ENCODE measurements at places on chromosomes 6 and 20.
A peak's percentile ranks its signal among the peaks of the same experiment; 100 is the strongest.

DNA sequence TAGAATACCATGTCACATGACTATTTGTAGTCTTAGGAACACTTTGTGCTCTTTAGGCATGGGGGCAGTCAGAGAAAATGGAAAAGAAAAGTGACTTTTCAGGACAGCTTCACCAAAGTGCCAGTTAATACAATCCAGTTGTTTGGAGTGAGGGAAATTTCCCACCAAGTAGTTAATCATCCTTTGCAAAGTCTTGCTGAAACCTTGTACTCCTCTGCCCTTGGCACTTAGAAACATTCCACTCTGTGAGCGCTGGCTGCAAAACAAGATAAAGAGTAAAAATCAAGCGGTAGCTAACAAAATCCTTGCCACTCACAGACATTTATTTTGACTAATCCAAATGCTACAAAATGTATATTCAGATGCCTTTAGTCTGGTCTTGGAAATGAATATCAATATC is 229.2 kb upstream of the HSF2 start:
- no peaks in the 10 kb centered on the region for H3K4me1 ChIP-seq
- no peaks in the 10 kb centered on the region for H3K36me3 ChIP-seq
- H3K27ac ChIP-seq: peak overlapping the region; percentile 15
- no peak for DNase-seq

DNA sequence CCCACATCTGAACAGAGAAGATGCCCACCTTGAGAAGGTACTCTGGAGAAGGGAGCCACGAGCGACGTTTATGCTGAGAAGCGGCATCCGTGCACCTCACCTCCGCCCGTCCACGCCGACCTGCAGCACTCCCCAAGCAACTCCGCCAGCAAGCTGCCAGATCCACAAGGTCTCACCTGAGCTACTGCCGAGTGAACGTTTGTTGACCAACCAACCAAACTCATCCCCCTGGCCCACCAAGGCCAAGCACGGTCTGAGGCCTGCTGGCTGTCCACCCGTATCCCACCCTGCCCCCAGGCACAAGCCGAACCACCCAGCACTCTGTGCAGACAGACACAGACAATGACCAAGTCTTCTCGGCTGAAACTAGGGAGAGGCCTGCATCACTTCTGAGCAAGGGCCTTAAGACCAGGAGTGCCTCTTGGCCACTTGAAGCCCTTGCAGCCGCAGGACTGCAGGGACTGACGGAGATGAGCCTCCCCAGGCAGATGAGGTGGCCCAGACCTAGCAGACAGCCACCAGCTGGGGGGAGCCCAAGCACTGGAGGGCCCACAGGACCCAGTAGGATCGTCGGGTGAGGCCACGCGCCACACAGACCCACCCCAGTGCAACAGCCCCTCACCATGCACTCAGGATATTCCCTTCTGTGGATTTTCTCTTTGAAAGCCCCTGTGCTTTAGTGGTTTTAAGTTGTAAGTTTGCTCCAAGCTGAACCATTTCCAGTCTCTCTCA is 12.1 kb downstream of the TAF4 start:
- H3K27me3 ChIP-seq: no peaks in the 10 kb centered on the region
- DNase-seq: no peak
- H3K27ac ChIP-seq: no peak overlapping the region
- H3K36me3 ChIP-seq: peaks cover 56% of the 10 kb centered on the region
- no peak overlapping the region for H3K4me3 ChIP-seq

- no peak for DNase-seq
- H3K27me3 ChIP-seq: no peaks in the 10 kb centered on the region
- H3K27ac ChIP-seq: no peak overlapping the region
- H3K4me1 ChIP-seq: no peaks in the 10 kb centered on the region
- no peak overlapping the region for H3K4me3 ChIP-seq
Observed at GRCh38 chr6:116244284-116244683, 9.6 kb downstream of the TSPYL4 start.

GRCh38 chr20:63843222-63843621 is 12.2 kb upstream of the ZBTB46 start:
- H3K4me3 ChIP-seq: no peak overlapping the region
- peaks cover 17% of the 10 kb centered on the region for H3K27me3 ChIP-seq
- H3K27ac ChIP-seq: no peak overlapping the region
- DNase-seq: no peak
- H3K4me1 ChIP-seq: peaks cover 23% of the 10 kb centered on the region

- H3K36me3 ChIP-seq: no peaks in the 10 kb centered on the region
- no peak overlapping the region for H3K27ac ChIP-seq
- no peak for DNase-seq
- no peaks in the 10 kb centered on the region for H3K27me3 ChIP-seq
- H3K4me1 ChIP-seq: peaks cover 17% of the 10 kb centered on the region
- H3K4me3 ChIP-seq: no peak overlapping the region
Observed at GRCh38 chr6:36955671-36956445, 1.3 kb downstream of the PI16 start.

DNA sequence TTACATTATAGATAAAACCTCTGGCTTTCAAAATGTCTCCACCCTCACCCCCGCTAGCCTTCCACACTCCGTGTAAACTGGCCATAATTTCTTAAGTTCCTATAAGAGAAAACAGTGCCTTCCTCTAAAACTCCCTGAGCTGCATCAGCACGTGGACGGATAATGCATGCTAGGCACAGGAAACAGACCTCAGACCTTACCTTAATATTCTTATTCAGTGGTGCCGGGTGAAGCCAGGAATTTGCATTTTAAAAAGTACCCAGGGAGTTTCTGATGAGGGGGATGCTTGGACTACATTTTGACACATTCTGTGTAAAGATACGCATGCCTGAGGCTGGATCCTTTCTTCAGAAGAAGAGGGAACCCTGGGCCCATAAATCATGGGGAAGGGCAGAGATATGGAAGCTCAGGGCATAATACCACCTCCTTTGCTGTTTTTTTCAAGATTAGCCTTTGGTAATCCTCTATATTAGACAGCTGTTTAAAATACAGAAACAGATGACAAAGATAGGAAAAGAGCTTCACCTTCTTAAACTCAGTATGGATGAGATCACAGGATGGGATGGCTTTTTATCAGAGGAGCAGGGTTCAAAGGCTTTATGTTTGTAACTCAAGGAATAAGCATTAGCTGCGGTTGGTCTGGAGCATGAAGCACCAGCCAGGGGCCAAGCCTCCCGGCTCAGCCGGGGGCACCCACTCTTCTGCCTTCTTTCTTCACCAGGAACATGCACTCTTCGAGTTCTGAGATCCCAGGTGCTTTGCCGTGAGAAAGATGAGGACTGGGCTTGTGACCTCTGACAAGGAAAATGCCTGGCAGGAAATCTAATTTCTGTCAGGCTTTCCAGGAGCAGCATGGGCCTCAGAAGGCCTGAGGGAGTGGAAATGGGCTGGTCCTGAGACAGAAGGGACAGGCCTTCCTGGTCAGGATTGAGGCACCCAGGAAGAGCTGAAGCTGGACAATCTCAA is 218.1 kb upstream of the SOX4 start:
- no peak overlapping the region for H3K27ac ChIP-seq
- no peak overlapping the region for H3K4me3 ChIP-seq

GRCh38 chr6:170207586-170208181 is 83.2 kb downstream of the DLL1 start:
- H3K27ac ChIP-seq: no peak overlapping the region
- DNase-seq: peak; percentile 27
- H3K4me1 ChIP-seq: peaks cover 12% of the 10 kb centered on the region
- H3K4me3 ChIP-seq: no peak overlapping the region
- peaks cover 2% of the 10 kb centered on the region for H3K36me3 ChIP-seq

DNA sequence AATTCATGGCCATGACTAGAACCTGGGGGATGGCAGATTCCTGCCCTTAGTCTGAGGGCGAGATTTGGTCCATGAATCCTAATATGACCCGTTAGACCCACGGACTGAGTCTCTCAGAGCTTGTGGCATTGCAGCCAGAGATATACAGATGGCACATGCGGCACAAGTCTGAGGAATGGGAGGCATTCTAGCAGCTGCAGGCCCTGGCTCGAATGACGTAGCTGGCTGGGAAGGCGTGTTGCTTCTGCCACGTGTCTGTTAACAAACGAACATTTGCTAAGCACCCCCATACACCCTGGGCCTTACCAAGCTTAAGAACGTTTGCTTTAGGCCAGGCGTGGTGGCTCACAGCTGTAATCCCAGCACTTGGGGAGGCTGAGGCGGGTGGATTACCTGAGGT is 68.0 kb downstream of the CD164 start:
- H3K4me3 ChIP-seq: no peak overlapping the region
- peaks cover 8% of the 10 kb centered on the region for H3K4me1 ChIP-seq
- no peaks in the 10 kb centered on the region for H3K27me3 ChIP-seq

GRCh38 chr20:330233-331149 is 5.1 kb downstream of the SOX12 start:
- no peak for DNase-seq
- no peak overlapping the region for H3K4me3 ChIP-seq
- H3K36me3 ChIP-seq: peaks cover 33% of the 10 kb centered on the region
- peak overlapping the region; percentile 35 for H3K27ac ChIP-seq
- H3K27me3 ChIP-seq: no peaks in the 10 kb centered on the region

DNA sequence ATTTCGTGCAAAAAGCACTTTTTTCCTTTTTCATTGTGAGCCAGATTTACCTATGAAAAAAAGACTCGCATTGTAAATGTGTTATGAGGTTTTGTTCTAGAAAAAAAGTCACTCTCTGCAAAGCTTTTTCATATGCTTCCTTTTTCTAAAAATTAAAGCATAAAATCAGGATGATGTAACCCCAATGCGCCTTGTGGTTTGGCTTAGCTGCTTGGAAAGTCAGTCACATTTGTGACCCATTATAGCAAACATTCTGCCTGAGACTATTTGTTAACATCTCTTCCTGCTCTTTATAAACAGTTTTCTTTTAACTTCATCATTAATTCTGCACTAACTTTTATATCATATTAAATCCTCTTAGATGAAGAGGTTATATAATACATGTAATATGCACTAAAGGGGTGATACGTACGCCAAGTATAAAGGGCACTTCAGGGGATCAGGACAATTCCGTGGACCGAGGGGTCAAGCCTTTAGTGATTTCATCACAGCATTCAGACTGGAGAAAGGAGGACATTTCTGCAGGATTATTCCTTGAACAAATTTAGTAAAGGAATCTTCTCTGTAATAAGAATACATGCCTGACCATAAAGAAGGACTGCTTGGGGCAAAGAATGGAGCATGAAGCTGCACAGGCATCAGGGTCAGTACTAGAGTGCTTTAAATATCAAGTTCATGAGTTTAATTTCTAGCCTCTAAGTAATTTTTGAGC is 48.1 kb upstream of the SMLR1 start:
- no peak overlapping the region for H3K27ac ChIP-seq
- H3K4me3 ChIP-seq: no peak overlapping the region
- no peak for DNase-seq
- no peaks in the 10 kb centered on the region for H3K27me3 ChIP-seq

DNA sequence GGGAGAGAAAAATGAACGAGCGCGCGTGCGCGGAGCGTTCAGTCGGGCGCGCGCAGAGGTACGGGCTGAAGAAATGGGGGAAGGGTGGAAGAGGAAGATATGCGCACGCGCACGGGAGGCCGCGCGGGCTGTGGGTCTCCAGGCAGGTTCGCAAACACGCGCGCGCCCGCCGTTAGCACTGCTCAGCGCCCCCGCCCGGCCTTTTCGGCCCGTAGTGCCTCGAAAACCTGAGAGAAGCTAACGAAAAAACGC is 393 bp downstream of the BCLAF1 start:
- no peaks in the 10 kb centered on the region for H3K36me3 ChIP-seq
- no peaks in the 10 kb centered on the region for H3K27me3 ChIP-seq
- peak; percentile 89 for DNase-seq
- H3K27ac ChIP-seq: peak overlapping the region; percentile 100

- no peak for DNase-seq
- H3K27me3 ChIP-seq: no peaks in the 10 kb centered on the region
- H3K4me1 ChIP-seq: no peaks in the 10 kb centered on the region
- H3K36me3 ChIP-seq: no peaks in the 10 kb centered on the region
- no peak overlapping the region for H3K4me3 ChIP-seq
Observed at GRCh38 chr6:129929433-129929832, 68.3 kb upstream of the TMEM244 start.

DNA sequence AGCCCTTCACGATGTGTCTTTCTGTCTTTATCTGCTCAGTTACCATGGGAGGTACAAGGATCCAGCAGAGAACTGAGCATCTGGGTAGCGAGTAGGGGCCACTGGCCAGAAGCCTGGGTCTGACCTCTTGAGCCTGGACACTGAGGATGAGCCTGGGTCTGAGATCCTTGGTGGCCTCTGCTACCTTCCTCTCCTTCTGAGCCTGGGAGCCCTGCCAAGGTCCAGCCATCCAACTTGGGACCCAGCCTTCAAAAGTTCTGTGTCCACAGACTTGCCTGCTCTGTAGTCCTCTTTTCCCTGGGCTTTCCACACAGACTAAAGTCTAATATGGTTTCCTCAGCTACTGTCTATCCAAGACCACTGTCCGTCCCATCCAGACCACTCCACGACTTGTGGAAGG is 60.2 kb upstream of the NAA20 start:
- no peak for DNase-seq
- H3K27me3 ChIP-seq: no peaks in the 10 kb centered on the region
- H3K4me1 ChIP-seq: no peaks in the 10 kb centered on the region
- no peak overlapping the region for H3K4me3 ChIP-seq
- H3K27ac ChIP-seq: no peak overlapping the region

DNA sequence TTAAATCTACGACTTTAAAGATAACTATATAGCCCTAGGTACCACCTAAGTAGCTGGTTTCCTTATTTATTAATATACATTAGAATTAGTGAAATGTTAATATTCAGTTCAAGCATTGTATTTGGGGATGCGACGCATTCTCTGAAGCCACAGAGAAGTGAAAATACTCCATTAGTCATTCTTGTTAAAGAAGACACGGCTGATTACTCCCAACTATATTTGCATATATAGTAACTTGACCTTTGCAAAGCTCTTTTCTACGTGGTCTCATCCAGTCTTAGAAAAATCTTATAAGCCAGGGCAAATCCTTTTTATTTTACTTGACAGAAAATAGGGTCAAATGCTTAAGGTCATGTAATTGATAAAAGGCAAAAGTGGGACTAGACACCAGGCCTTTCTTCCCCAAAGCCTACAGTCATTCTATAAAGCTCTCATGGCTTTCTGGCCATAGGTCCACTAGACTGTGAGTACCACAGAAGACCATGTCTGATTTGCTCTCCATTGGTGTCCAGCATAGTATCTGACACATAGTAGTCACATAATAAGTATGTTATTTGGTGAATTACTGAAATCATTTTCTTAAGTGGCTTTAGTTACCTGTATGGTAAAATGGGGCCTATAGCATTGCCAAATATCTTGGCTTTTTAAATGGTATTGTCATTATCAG is 11.3 kb downstream of the ZHX3 start:
- peaks cover 3% of the 10 kb centered on the region for H3K4me1 ChIP-seq
- no peaks in the 10 kb centered on the region for H3K27me3 ChIP-seq
- no peaks in the 10 kb centered on the region for H3K36me3 ChIP-seq
- H3K27ac ChIP-seq: no peak overlapping the region
- no peak overlapping the region for H3K4me3 ChIP-seq

Data from spinal cord (tissue), 10 donors.